ENCODE measurements at places on chromosomes 1 and 21.

GRCh38 chr1:39128959-39129358 is 75.5 kb upstream of the MACF1 start:
- DNase-seq, result no peak

DNA sequence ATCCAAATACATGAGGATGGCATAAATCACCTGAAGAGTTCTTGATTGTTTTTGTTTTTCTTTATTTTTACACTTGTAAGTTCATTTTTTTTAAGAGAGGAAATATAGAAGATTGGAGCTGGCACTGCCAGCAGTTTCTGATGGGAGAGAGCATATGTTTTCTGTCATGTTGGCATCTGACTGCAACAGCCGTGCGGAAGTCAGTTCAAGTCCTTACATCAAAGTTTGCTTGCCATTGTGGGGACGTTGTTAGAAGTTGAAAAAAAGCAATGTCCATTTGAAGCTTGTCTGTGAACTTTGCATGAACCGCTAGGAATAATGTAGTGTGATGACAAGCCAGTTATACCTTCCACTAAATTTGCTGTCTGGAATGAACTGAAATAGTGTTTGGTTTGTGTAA is 126.5 kb upstream of the USH2A start:
- DNase-seq, result no peak

GRCh38 chr1:67399199-67399993 is 30.8 kb downstream of the SERBP1 start:
- DNase-seq, result no peak

- no peak for DNase-seq
Observed at GRCh38 chr1:1358433-1359271, at the start of gene MXRA8. TSS of gene MXRA8 (minus strand) at chr1:1358555. CDS start at chr1:1358504, 51 bp downstream.

- no peak for DNase-seq
Observed at GRCh38 chr1:31723828-31724359, 20.1 kb upstream of the COL16A1 start.

GRCh38 chr1:159081626-159082025 is 5.1 kb upstream of the AIM2 start:
- DNase-seq, result no peak

DNA sequence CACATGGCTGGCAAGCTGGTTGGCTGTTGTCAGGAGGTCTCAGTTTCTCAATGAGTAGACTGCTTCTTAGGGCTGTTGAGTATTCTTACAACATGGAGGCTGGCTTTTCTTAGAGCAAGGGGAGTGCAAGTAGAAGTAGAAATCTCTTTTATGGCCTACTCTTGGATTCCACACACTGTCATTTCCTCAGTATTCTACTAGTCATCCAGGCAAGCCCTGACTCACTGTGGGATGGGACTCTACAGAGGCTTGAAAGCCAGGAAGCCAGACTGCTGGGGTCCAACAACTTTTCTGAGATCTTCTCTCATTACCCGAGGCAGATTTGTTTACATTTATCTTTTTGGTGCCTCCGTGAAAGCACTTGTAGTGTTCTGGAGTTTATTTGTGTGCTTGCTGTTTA is 196.2 kb upstream of the APP start:
- no peak for DNase-seq

DNA sequence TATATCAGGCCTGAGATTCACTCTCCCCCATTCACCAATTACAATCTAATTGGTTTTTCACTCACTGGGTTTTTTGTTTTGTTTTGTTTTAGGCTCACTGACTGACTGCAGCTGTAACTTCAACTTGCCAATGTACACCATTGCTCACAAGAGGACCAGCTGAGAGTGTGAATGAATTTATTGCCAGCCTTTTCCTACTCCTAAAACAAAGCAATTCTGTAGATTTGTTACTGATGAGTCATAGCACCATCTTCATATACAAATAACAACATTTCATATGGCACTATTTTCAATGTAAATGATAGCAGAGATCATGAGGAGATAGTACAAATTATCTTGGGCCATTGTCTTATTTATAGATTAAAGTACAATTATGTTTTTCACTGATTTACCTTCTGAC is 76.0 kb upstream of the DPYD start:
- no peak for DNase-seq

DNA sequence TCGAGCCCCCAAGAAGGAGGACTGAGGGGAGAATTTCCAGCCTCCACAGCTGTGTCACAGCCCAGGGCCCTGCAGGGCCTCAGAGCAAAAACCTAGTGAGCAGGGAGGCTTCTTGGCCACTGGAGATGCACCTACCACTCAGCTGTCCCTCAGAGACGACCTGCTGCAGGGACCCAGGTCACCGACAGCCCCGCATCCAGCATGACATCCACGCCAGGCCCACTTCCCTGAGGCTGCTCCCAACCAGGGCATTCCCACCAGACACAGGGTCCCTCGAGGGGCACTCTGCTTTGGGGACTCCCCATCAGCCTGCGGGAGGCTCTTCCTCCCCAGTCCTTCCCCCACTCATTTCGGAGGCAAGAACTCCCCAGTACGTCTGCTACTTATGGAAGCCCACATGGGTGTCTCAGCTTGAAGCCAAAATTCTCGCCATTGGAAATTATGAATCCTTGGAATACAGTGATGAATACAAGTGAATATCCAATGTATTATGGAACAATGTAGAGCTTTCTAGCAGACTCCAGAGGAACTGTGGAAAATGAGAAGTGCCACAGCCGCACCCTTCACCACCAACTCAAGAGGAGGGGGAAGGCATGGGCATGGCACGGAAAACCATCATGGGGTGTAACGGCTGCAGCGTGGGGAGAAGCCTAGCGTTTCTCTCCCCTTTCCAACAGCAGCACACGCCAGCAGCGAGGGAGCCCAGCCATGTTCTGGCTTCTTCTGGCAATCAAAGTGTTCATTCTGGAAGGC is 6.9 kb downstream of the TFF3 start:
- DNase-seq, result no peak

- no peak for DNase-seq
Observed at GRCh38 chr1:186983327-186983726, 154.6 kb downstream of the PLA2G4A start.

DNA sequence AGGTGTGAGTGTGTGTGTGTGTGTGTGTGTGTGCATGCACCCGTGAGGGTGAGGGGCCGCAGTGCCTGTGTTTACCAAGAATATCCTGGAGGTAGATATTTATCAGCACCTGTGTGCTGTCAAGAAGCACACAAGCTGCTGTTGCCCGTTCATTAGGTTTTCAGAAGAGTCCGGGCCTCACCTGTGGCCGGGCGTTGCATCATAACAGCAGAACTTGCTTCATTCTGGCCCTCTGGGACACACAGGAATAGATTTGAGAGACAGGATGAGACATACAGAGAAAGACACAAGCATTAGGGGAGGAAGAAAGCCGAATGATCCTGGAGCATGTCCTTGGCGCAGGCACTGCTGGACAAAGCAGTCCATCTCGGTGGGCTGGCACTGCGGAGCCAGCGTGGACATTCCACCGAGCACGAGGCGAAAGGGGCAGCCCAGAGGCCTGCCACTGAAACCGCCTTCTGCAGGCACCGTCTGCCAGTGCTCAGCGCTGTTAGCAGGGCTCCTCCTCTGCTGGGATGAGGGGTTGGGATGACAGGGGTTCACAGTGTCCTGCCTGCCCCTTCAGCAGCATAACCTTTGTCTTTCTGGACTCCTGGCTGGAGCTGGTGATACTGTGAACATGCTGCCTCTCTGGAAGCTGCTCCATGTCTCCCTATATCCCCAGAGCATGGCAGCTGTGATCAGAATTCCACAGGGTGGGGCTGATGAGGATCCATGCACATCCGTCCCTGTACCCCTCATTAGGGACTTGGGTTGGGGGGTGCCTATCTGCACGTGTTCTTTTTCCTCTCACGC is 81.1 kb downstream of the PEX14 start:
- DNase-seq, result peak; percentile 33

GRCh38 chr1:19480282-19480681 is 5.1 kb downstream of the CAPZB start:
- no peak for DNase-seq

DNA sequence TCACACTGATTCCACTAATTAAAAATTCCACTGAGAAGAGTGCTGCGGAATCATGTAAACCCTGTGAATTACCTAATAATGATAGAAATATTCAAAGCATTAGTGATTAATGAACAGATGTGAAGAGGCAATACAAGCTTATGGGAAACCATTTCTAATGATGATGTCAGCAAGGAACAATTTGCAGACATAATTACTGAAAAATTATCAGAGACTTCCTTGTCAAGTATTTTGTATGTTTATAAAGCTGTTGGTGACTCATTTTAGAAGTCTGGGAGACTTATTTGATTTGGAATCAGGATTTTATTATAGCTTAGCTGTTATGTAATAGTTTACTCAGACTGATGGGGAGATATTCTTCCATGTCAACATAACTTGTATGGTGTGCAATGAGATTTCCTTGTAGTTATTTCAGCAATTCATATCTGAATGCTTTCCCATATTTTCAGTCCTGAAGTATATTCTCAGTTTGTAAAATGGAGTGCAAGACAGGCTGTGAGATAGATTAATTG is 135.5 kb downstream of the TGFB2 start:
- DNase-seq, result no peak

DNA sequence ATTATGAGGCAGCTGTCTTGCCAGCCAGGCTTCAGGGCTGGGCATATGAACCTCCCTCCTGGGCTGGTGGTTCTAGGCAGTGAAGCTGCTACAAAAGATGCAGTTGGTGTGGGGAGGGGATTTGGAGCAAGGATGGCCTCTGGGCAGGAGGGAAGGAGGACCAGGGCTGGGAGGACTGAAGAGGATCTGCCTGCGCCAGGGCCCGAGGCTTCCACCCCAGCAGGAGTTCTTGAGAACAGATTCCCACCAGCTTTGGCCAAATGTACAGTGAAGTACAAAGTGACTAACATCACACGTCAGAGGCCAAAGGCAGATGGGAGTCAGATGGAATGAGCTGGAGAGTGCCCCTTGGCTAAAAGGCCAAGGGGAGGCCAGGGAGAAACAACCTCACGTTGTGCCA is 62.4 kb downstream of the DDX20 start:
- DNase-seq, result no peak

DNA sequence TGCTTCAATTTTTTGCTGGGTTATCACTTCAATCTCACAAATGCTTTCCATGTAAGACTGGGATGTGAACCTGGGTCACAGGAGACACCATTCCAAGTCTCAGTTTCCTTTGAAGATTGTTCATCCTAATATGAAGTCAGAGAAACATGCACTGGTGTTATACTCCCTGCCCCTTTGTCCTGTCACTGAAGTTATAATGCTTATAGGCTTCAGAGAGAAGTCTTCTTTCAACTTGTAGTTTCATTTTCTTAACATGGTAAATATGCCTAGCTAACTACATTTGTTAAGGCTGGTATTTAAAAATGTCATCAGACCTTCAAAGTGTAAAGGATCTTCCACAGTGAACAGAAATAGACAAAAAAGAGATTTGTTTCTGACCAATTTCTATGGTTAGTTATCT is 1195.9 kb downstream of the MRPL39 start:
- DNase-seq, result no peak

DNA sequence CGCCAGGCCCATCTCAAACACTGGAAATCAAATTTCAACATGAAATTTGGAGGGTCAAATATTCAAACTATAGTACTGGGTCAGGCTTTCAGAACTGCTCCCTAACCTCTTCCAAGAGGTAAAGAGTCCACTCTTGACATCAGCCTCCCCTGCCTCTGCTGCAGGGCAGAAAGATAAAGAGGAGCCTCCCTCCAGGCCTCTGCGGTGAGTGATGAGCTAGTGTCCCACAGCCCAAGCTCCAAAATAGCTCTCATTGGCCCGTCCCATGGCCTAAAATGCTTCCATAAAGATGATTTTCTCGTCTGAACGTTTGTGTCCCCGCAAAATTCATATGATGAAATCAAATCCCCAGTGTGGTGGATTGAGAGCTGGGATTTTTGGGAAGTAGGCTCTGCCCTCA is 33.7 kb upstream of the CCSAP start:
- DNase-seq, result no peak

DNA sequence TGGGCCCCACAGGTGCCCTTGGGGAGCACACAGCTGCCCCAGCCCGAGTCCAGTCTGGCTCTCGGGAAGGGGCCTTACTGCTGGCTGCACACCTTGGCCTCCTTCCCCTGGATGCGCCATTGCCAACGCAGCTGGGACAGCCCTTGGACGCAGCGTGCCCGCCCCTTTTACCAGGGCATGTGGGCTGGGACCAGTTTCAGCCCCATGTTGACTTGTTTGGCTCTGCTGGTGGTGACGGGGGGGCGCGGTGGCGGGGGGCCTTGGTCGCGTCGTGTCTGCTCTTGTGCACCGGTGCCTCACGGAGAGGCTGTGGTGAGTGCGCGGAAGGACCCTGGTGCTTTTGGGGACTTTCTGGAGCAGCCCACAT is 19.6 kb downstream of the SKI start:
- DNase-seq, result no peak

DNA sequence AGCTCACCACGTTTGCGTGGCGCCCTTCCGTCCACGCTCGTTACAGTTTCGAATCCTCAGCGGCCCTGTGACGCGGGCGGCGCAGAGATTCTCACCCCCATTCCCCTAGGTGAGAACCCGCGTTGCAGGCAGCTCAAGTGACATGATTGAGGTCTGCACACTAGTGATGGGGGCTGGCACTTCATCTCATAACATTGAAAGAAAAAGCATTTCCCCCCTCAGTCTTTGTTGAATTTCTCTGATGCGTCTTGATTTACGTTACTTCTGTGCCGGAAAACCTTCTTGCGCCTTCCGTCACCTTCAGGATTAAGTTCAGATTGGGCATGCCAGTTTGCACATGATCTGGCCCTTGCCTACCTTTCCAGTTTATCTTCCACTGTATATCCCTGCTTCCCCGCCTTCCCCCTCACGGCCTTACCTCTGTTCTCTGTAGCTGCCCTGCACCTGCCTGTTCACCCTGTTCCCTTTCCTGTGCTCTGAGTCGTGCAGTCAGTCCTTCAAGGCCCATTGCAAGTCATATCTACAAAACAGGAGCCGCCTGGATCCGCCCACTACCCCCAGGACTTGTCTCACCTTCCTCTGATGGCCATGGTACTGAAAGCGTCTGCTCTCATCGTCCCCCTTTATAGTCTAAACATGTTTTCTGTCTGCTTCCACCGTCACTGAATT is 1.1 kb downstream of the CTPS1 start:
- DNase-seq, result peak; percentile 40

DNA sequence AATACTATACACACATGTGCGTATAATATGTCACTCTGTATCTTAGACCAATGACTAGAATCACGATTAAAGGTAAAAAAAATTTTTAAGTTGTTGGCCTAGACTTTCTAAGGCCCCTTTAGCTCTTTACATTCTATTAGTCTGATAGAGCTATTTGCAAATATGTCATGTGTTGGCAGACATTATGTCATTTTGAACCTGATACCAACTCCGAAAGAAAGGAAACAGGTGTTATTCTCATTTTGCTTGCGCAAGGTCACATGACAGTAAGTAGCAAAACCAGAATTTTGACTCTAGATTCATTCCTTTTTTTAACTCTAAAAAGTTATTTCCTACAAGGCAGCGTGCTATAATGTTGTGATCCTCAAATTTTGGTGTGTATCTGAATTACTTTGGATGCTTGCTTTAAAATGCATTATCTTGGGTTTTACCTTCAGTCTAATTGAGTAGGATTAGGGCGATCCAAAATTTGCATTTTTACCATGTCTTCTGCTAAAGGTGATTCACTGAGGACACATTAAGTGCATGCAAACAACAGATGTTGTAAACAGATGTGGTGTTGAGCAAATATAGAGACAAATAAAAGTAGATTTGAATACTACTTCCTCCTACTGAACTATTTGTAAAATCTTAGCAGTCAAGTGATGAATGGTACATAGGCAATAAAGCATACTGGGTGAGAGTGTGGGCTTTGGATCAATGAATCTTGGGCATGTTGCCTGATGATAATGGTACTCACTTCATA is 63.5 kb upstream of the KIAA1614 start:
- peak; percentile 53 for DNase-seq
